ENCODE measurements at places on chromosomes 4 and X.

GRCh38 chrX:122579526-122579925, 604.6 kb upstream of the GRIA3 start:
- DNase-seq: peak; percentile 63

DNA sequence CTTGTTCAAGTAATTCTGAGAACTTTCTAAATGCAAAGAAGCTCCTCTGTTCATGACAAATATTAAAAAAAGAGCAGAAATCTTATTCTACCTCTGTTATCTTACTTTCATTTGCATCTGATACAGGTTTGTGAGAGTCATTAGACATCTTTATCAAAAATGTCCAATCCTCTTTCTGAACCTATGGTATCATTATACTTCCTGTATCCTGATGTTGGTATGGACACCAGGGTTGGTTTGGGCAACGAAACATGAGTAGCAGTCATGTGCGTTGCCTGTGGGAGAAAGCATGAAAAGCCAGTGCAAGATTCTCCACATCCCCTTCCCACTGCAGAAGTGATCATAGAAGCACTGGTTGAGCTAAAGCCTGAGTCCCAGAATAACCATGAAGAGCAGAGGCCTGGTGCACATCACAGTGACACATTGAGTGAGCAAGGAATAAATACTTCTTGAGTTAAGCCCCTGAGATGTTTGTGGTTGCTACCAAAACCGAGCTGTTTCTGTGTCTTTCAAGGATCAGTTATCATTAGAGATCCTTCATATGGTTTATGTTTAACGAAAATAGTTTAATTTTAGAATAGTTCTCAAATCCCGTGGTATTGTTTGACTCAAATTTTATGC, 197.2 kb downstream of the BANK1 start:
- no peak for DNase-seq

DNA sequence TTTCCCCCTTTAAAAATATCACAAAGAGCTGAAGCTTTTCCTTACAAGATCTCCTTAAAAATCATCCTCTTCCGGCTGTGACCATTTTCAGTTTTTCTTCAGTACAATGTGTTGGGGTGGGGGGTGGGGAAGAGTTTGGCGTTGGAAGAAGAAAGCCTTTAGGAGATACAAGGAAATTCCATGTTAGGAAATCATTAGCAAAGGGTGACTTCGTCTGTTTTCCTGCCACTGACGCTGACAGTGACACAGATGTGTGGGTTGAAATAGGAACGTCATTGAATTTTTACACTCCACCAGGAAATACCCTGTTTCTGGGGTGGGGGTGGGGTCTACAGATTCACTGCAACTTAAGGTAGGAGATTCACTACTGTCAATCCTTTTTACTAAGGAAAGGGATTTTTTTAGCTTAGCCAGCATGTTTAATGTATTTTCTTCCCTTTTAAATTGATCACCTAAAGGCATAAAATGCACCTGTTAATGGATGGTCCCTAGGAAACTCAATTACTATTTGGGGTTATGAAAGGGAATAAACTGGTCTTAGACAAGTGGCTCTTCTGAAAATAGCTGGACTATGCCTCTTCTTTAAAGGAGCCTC, 3.9 kb downstream of the MAMLD1 start:
- DNase-seq: peak; percentile 45

DNA sequence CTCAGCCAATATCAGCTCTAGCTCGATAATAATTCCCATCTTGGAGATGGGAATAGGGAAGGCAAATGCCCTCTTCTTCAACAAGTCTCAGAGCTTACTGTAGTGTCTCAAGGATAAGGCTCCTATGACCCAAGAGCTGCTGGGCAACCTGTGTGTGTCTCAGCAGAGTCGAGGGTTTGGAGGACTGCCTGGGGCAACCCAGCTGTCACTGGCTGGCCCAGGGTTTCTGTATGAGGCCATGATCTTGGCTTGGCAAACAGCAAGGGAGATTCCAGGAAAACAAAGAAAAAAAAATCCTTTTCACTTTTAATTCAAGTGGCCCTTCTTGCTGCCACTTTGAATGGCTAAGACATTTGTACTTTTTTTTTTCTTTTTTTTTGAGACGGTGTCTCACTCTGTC, 34.4 kb downstream of the TMSB4X start:
- no peak for DNase-seq

GRCh38 chr4:168693750-168694490, 197.1 kb downstream of the PALLD start:
- DNase-seq: peak; percentile 63

DNA sequence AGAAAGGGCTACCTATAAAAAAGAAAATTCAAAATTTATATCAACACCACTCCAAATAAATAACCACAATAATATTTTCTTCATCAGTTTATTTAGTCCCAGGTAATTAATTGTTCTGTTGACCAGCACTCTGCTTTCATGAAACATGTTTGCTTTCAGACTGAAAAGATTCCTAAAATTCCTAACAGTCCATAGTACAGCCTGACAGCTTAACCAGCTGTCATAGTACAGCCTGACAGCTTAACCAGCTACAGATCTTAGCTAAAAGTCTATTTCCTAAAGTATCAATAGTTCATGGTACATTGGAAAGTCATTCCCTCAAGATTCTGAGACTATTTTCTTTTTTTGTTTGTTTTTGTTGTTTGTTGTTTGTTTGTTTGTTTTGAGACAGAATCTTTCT, 144.1 kb upstream of the DDX53 start:
- DNase-seq: no peak

DNA sequence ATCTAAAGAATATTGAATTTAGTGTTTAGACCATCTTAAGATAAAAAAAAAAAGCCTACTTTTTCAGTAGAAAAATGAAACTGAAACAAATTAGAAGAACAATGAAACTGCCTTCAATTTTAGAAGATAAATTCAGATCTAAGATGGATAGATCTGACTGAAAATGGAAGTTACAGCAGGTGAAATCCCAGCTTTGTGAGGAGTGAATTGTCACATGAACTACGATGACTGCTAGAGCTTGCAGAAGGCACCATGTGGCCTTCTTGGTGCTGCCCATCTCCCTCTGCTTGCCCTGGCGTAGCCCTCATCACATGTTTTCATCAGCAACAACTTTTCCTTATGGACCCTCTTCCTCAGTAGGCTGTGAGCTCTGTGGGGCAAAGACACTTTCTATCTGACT, 51.4 kb upstream of the EMCN start:
- no peak for DNase-seq

GRCh38 chr4:66187175-66187720, 517.0 kb upstream of the EPHA5 start:
- DNase-seq: no peak

GRCh38 chr4:57278780-57279179, 168.6 kb upstream of the IGFBP7 start:
- no peak for DNase-seq
